ENCODE measurements at places on chromosomes 3 and 15.
A peak's percentile ranks its signal among the peaks of the same experiment; 100 is the strongest.

DNA sequence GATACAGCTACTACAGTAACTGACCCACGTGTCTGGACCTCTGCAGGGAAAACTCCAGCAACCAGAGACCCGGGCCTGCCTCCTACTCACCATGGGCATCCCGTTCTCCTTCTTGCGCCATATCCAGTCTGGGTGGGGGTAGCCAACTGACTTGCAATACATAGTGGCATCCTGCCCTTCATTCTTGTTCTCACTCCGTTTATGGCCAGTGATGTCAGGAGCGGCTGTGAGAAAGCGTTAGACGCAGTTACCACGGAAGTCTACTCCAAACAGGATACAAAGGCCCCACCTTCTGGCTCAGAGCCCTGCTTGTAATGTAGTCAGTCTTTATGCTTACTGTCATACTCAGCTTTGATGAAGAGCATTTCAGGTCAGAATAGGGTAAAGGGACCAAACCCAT lies 59.6 kb downstream of the NPTN start:
- peak; percentile 67 for DNase-seq

DNA sequence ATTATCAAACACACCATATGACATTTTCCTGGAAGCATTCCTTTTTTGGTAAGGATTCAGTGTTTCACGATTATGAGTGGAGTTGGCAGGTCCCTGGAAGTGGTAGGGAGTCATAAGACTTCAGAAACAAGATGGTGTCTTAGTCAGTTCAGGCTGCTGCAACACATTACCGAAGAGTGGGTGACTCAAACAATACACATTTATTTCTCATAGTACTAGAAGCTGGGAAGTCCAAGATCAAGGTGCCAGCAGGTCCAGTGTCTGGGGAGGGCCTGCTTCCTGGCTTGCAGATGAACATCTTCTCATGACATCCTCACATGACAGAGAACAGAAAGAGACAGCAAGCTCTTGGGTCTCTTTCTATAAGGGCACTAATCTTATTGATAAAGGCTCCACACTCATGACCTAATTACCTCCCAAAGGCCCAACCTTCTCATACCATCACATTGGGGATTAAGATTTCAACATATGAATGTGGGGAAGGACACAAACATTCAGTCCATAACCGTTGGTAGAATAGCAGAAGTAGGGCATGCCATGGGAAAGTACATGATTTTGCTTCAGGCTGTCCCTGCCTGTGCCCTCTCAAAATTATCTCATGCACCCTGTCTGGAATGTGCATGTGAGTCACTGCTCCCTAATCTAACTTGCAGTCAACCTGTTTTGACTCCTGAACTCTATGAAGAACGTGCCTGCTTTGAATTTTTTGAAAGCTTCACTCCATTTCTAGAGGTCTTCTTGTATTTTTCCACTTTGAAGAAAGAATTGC lies 72.5 kb downstream of the GTPBP8 start:
- no peak for DNase-seq

DNA sequence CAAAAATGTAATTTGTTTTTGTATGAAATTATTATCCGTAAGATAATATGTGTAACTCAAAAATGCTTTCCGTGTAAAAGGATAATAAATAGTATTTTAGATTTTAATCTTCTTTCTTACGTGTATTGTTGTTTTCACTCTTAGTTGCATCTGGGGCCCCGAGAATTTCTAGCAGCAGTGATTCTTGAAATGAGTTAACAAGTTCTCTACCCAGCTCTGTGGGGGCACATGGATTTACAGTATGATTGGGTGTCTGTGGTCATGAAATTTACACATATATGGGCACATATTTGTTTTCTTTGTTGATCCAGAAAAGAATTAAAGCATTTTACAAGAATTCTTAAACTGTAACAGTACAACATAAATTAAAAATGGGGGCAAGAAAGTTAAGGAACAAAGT lies 145.9 kb upstream of the LRRFIP2 start:
- DNase-seq, result no peak

- no peak for DNase-seq
These were observed 242.3 kb upstream of the ICE2 start for GRCh38 chr15:60721257-60721626.

DNA sequence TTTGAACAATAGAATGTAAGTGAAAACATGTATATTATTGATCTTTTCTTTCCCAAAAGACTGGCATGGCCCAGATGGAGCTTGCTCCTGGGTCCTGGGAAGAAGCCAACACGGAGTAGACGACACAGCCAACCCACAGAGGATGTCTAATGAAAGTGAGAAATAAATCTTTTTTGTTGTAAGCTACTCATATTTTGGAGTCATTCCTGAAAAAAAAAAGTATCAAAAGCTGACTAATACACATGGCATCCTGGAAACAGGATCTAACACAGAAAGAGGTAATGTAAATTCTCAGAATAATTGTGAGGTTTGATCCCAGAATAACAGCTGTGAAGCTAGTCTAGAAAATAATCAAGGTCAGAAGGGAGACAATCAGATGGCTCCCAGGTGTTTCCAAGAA lies 12.6 kb upstream of the FRMD5 start:
- peak; percentile 4 for DNase-seq

GRCh38 chr15:50676799-50677483 lies 9.7 kb downstream of the TRPM7 start:
- DNase-seq, result no peak

DNA sequence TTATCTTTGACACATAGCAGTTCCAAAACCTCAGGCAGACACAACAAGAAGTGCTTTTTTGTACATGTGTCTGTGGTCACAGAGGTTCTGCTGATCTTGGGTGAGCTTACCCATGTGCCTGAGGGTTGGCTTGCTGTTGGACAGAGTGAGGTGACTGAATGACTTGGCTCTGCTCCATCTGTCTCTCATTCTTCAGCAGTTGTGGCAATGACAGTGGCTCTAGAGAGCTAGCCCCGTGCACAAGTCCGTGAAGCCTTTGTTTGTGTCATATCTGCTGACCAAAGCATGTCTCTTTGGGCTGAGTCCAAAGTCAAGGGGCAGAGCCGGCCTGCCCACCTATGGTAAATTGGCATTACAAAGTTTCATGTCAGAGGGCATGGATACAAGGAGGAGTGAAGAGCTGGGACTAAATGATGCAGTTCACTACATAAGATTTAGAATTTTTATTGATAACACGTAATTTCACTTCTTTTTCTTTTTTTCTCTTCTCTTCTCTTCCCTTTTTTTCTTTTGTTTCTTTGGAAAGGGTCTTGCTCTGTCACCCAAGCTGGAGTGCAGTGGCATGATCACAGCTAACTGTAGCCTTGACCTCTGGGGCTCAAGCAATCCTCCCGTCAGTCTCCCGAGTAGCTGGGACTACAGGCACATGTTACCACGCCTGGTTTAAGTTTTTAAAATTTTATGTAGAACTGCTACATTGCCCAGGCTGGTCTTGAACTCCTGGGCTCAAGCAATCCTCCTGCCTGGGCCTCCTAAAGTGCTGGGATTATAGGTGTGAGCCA lies 77.9 kb downstream of the ITPR1 start:
- no peak for DNase-seq

- no peak for DNase-seq
These were observed 20.3 kb downstream of the LAMP3 start for GRCh38 chr3:183142199-183142598.

DNA sequence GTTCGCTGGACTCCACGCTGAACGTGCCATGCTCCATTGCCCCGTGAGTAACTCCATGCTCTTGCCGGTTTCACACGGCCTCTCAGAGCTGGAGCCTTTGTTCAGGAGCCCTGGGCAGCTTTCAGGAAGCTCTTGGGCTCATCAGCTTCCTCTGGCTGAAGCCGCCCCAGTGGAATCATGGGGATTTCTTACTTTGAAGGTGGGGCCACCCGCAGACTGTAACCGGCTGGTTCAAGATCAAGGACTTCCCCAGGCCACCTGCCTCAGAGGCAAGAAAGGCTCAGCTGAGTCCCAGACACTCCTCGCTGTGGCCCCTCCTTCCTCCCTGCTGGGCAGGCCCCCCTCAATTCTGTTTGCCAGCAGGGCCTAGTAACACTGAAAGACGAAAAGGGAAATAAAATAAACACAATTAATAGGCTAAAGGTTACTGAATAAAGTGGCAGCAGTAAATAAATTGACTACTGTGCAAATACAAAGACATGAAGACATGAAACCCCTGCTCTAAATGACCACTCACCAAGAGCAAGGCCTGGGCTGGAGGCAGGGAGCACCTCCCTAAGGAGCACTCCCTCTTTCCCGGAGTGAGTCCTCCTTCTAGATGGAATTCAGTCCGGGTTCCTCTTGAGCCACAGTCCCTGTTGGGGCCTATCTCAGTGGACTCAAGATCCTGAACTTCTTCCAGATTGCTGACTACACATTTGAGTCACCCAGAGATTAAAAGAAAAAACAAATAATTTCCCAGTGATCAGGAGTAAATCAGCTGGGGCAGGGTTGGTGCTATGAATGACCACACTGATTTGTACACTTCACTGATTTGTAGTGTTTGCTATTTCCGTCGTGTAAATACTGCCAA lies 51.0 kb downstream of the ZDHHC19 start:
- no peak for DNase-seq

GRCh38 chr3:52779837-52780585 lies 2.6 kb downstream of the ITIH1 start:
- DNase-seq, result no peak

- no peak for DNase-seq
These were observed 2.8 kb downstream of the RLBP1 start for GRCh38 chr15:89218531-89218930.

- DNase-seq, result no peak
These were observed 35.9 kb downstream of the ASB7 start for GRCh38 chr15:100638177-100638730.

- DNase-seq, result no peak
These were observed 74.6 kb downstream of the ARRDC4 start for GRCh38 chr15:98035134-98035533.

DNA sequence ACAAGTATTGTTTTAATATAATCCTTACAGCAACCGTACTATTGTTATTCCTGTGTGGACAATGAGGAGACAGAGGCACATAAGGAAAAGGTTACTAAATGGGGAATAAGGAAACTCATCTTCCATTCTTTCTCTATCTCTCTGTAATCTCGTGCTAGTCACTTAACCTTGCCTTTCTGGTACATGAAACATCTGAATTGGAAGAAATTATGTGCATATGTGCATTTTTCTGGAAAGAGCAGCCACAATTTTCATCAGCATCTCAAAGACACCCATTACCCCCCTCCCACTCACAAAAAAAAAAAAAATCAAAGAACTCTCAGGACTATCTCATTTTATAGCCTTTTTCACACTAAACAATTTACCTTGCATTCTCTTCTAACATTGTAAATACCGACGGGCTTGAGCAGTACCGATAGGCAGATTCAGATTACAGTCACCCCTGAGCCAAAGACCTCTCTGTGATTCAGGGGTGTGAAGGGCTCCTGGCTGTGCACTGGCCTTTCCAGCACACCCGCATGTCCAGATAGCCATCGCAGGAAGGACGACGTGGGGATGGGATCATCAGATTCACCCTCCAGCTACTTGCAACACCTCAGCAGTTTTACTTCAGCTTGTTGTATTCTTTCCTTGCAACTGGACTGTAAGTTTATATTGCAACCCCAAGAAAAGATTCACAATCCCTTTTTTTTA lies 48.1 kb downstream of the CASR start:
- no peak for DNase-seq

DNA sequence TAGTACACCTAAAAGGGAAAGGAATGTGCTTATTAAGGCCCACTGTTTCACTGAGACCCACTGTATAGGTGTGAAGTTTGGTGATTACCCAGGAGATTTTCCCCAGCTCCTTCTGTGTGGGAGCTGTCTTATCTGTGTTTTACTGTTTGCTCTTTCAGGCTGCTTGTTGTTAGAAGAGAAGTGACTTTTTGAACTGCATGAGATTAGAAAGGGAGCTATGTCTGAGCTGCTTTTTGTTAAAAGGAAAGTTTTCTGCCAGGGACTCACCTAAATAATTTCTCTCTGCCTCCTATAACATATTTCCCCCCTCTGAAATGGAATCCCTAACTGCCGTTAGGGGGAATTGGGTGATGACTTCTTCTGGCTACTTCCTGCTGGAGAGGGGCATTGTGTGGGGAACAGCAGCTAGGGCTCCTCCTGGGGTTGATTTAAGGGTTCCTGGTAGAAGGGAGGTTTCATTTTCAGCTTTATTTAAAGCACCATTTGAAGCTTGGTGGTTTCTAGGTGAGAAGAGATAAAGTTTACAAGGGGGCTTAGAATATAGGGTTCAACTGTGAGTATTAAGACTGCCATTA lies 77.1 kb upstream of the ATP11B start:
- DNase-seq, result no peak

DNA sequence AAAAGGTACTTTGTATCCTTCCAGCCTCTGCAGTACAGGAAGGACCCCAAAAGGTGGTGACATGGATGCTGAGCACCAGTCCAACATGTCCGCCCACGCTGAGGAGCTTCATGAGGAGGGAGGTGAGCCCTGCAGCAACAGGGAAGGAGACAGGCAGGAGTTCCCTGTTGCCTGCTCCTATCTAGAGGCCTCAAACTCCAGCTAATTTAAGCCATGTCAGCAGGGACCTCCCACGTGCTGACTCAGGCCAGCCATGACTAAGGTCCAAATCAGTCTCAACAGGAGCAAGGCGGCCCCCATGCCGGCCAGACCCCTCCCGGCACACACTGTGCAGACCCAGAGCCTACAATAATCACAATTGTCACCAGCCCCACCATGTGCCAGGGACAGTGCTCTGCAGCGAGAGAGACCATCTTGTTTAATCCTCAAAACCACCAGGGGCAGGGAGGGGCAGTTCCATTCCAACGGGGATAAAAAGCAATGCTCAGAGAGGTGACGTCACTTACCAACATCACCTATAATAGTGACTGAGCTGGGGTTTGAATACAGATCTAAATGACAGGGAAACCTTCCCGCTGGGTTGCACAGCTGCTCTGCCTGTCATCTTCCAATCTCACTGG lies 54.5 kb upstream of the GATA2 start:
- no peak for DNase-seq

GRCh38 chr15:88802991-88803240 lies 320 bp upstream of the ACAN start:
- DNase-seq, result no peak

GRCh38 chr3:194030372-194030771 lies 105.6 kb upstream of the HES1 start:
- DNase-seq, result no peak

GRCh38 chr3:52790337-52790736 lies 4.3 kb upstream of the ITIH3 start:
- no peak for DNase-seq

- DNase-seq, result no peak
These were observed 232.6 kb downstream of the MEX3B start for GRCh38 chr15:81813215-81813614.

DNA sequence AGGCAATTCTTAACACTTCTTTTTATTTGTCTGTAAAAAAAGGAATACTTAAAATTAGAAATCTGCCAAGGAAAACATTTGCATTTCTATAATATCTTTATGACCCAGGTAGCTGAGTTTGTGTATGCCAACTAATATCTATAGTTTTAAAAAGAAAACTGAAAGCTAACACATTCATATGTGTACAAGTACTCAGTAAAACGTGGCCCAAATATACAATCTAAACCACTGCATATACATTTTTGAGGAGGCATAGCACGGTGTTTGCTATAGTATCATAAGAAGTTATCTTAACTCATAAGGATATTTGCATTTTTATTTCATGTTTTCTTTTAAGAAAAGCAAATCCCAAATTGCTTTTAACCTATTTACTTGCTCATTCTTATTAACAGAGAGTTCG lies 172.7 kb downstream of the ZBTB20 start:
- DNase-seq, result no peak

GRCh38 chr3:195929452-195929851 lies 21.1 kb upstream of the TNK2 start:
- no peak for DNase-seq

- no peak for DNase-seq
These were observed 108.5 kb downstream of the FILIP1L start for GRCh38 chr3:100005665-100006393.

- peak; percentile 5 for DNase-seq
These were observed 1296.3 kb upstream of the CADM2 start for GRCh38 chr3:83662381-83662960.

- no peak for DNase-seq
These were observed 129.0 kb downstream of the THSD4 start for GRCh38 chr15:71244250-71244649.

Measured in A673 (cell line).